ENCODE measurements at places on chromosomes 16 and 17.

GRCh38 chr17:15171167-15172047 is 93.7 kb downstream of the PMP22 start:
- DNase-seq: no peak

DNA sequence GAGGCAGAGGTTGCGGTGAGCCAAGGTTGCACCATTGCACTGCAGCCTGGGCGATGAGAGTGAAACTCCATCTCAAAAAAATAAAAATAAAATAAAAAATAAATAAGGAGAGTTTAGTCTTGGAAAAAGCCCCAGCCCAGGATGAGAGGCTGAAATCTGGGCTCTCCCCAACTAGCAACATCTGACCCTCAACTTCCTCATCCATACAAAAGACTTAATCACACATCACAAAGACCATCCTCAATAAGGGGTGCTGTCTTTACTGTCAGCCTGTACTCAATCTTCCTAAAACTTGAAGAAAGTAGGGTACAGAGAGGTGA is 11.4 kb upstream of the SLC4A1 start:
- DNase-seq: no peak

- no peak for DNase-seq
These were observed 1498.3 kb downstream of the CDH11 start for GRCh38 chr16:63623551-63624039.

GRCh38 chr17:66467766-66468165 is 165.4 kb downstream of the PRKCA start:
- no peak for DNase-seq

DNA sequence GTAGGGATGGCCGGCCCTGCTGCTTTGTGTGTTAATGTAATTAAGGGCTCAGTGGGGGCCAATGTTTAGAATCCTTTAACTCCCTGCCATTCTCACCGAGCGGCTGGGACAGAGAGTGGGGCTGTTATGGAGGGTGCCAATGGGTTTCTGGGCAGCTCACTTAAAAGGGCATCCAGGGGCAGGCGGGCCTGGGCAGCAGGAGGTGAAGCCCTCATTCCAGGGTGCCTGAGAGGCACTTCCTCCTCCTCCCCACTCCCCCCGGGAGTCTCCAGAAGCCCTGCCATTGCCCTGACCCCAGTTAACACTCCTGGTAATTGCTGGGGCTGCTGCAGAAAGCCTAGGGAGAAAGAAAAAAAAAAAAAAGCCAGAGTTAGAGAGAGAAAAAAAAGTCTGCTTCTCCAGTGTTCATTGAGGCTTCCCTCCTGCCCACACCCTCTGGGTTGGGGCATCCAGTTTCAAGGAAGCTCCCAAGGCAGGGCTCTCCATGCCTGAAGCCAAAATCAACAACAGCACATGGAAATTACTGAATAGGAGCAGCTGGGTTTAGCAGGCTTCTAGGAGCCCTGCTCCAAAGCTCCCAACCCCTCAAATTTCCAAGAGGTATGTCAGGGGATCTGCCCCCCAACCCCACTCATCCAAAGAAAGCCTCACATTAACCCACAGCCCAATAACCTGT is 28.0 kb downstream of the CUEDC1 start:
- DNase-seq: no peak

- no peak for DNase-seq
These were observed 28.0 kb downstream of the CACNA1G start for GRCh38 chr17:50588391-50589049.

GRCh38 chr17:82297280-82297713 is 20.1 kb downstream of the CD7 start:
- peak; percentile 69 for DNase-seq

GRCh38 chr16:89304181-89304851 is 86.8 kb downstream of the ZNF778 start:
- DNase-seq: no peak

DNA sequence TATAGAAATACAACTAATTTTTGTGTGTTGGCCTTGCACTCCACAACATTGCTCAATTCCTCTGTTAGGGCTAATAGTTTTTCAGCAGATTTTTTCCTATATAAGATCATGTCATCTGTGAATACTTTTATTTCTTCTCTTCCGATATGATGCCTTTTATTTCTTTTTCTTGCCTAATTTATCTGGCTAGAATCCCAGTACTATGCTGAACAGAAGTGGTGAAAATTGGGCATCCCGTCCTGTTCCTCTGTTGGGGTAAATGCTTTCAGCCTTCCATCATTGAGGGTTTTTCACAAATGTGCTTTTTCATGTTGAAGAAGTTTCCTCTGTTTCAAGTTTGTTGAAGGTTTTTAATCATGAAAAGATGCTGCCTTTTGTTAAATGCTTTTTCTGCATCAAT is 22.7 kb upstream of the TNFRSF13B start:
- DNase-seq: no peak

GRCh38 chr17:40986920-40987319 is 2.8 kb upstream of the KRT40 start:
- no peak for DNase-seq

- DNase-seq: no peak
These were observed 23.0 kb downstream of the SPPL2C start for GRCh38 chr17:45867702-45868101.

GRCh38 chr16:3458852-3459361 is 15.4 kb downstream of the NAA60 start:
- no peak for DNase-seq

DNA sequence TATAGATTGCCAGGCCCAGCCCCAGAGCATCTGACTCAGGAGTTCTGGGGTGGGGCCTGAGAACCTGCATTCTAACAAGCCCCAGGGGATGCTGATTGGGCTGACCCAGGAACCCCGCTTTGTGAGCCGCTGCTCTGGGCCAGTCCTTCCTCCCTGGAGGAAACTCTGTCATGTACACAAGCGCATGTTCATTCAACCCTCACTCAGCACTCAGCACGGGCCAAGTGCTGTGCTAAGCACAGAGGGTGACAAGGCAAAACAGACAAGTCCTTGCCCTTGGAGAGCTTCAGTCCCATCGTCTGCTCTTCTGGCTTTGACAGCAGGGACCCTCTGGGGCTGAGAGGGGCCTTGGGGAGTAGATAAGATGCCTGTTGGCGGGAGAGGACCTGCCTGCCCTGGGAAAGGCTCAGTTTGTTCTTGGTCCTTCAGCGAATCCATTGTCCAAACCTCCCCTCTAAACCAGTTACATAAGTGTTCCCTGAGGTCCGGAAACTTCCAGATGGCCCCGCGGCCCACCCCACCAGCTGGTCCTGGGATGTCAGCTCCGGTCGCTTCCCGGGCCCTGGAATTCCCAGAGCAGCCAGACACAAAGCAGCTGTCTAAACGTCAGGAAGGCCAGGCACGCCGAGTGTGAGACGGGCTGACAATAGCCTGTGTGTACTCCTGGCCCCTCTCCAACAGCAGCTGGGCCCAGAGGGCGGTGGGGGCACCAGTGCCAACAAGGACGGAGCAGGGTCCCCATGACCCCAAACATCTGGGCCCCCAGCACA is 88.8 kb downstream of the ZDHHC7 start:
- no peak for DNase-seq

GRCh38 chr16:84949772-84950436 is 61.4 kb downstream of the ZDHHC7 start:
- DNase-seq: no peak

DNA sequence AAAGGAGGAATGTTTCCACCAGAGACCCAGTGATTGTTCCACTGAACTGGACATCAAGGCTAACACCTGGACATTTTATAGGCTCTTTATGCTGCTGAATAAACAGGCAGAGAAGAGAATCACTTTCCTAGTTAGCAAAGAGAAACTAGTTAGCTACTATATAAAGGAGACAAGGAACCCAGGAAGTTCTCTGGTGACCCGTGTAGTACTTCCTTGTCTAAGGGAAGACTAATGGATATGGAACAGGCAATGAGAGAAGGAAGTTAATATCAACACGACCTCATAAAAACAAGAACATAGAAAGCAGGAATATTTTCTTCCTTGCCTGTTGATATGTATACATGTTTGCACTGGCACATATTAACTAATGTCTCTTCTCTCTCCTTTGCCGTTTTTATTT is 30.8 kb upstream of the RPL38 start:
- no peak for DNase-seq

All from T-helper 1 cell (primary cell).